Left lung (tissue), 14 donors: ENCODE measurements at places on chromosomes 6 and 20. TPM values are rescaled to one million over a fixed set of nuclear protein-coding genes. Genes with fewer than 3 reads are reported as not detected.
A peak's percentile ranks its signal among the peaks of the same experiment; 100 is the strongest.

The CTCFL gene
- total RNA-seq, result not detected

The SRMS gene
- not detected for total RNA-seq

The DEF6 gene
- 9.9 TPM for total RNA-seq

The OR2J3 gene
- not detected for total RNA-seq

The MOXD1 gene
- total RNA-seq, result 49.5 TPM

The RHAG gene
- total RNA-seq, result not detected

The BPIFB1 gene
- total RNA-seq, result 121 TPM

The SYCP2L gene
- 0.45 TPM for total RNA-seq

The TULP1 gene
- total RNA-seq, result not detected

The POU5F1 gene
- 1.9 TPM for total RNA-seq

The SNPH gene
- total RNA-seq, result 4.8 TPM

DNA sequence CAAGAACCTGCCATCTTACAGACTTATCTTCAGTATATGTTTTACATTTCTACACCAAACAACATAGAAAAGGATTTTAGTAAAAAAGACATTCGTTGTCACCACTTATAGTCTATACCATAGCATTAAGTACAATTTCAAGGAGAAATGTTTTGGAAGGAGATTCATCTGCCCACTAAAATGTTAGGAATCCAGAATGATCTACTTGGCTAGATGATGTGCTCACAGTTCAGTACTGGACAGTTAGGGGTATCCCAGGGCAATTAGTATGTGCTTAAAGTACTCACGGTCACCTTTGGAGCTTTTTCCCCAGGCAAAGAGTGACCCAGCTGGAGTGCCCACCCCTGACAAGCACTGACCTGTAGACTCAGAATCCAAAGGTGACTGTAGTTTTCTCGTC, 222.9 kb downstream of the SLC24A3 start:
- H3K27me3 ChIP-seq, result no peaks in the 10 kb centered on the region
- no peak overlapping the region for H3K4me3 ChIP-seq
- no peak for DNase-seq
- H3K36me3 ChIP-seq, result no peaks in the 10 kb centered on the region

- H3K27ac ChIP-seq, result no peak overlapping the region
- no peaks in the 10 kb centered on the region for H3K36me3 ChIP-seq
- no peaks in the 10 kb centered on the region for H3K4me1 ChIP-seq
Observed at GRCh38 chr6:40077315-40077714, 143.1 kb upstream of the MOCS1 start.

GRCh38 chr6:158219228-158219627, 51.1 kb downstream of the GTF2H5 start:
- no peak overlapping the region for H3K4me3 ChIP-seq
- H3K27me3 ChIP-seq, result no peaks in the 10 kb centered on the region
- H3K27ac ChIP-seq, result peak overlapping the region; percentile 40
- H3K4me1 ChIP-seq, result no peaks in the 10 kb centered on the region
- no peaks in the 10 kb centered on the region for H3K36me3 ChIP-seq

DNA sequence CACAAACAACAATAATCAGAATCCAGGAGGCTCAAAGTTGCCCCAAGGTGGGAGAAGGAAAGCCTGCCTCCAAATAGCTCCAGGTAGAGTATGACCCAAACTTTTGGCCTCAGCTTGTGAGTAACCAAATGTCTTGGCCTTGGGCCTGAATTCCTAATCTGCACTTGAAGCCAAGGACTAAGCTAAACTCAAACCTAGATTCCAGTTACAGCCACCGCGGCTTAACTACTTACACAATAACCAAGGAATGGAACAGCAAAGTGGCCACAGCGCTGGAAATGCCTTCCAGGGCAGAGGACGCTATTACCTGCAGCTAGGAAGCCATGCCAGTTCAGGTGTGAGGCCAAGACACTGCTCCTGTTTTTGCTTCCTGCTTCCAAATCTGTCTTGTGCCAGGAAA, 4.6 kb downstream of the NINL start:
- peaks cover 38% of the 10 kb centered on the region for H3K27me3 ChIP-seq
- peak; percentile 45 for DNase-seq
- no peak overlapping the region for H3K27ac ChIP-seq

DNA sequence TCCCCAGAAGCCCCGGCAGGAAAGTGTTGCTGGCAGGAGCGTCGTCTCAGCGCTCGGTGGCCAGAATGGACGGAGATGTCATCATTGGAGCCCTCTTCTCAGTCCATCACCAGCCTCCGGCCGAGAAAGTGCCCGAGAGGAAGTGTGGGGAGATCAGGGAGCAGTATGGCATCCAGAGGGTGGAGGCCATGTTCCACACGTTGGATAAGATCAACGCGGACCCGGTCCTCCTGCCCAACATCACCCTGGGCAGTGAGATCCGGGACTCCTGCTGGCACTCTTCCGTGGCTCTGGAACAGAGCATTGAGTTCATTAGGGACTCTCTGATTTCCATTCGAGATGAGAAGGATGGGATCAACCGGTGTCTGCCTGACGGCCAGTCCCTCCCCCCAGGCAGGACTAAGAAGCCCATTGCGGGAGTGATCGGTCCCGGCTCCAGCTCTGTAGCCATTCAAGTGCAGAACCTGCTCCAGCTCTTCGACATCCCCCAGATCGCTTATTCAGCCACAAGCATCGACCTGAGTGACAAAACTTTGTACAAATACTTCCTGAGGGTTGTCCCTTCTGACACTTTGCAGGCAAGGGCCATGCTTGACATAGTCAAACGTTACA, 817 bp downstream of the GRM1 start:
- H3K27ac ChIP-seq, result no peak overlapping the region
- H3K4me1 ChIP-seq, result no peaks in the 10 kb centered on the region
- H3K4me3 ChIP-seq, result no peak overlapping the region
- H3K36me3 ChIP-seq, result no peaks in the 10 kb centered on the region
- peak; percentile 41 for DNase-seq

GRCh38 chr6:158068893-158069799, 87.5 kb downstream of the SYNJ2 start:
- peak; percentile 57 for DNase-seq
- peak overlapping the region; percentile 63 for H3K27ac ChIP-seq
- H3K4me1 ChIP-seq, result peaks cover 27% of the 10 kb centered on the region
- no peak overlapping the region for H3K4me3 ChIP-seq
- peaks cover 39% of the 10 kb centered on the region for H3K36me3 ChIP-seq

DNA sequence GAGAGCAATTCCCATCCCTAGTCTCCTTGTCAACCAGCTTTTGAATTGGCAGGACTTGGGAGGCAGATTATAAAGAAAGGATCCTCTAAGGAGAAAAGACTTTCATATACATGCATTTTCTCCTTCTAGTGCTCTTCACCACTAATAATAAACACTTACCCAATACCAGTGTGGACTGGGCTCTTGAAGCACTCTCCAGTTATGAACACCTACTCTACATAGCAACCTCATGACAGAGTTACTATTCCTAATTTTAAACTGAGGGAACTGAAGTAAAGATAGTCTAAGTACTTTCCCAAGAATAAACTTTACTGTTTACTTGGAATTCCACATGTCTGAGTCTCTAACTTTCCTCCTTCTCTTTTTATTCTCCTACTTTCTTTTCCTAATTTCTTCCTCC, 4.8 kb downstream of the COL9A1 start:
- peak; percentile 55 for DNase-seq
- H3K4me1 ChIP-seq, result no peaks in the 10 kb centered on the region
- H3K4me3 ChIP-seq, result no peak overlapping the region
- no peak overlapping the region for H3K27ac ChIP-seq

DNA sequence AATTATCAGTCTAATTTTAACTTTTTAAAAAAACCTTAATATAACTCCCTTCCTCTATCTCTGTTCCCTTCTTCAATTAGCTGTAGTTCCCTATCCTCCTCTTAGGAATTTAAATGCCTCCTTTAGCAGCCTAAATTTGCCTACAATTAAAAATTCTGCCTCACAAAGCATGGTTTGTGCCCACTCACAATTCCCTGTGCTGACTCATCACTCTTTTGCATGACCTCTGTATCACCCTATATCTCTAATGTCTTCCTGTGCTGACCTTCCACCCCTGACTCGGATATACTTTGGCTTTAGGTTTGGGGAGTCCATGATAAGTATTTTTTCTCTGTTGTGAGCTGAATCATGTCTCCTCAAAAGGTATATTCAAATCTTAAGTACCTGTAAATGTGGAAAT, 253.6 kb downstream of the RNF144B start:
- H3K36me3 ChIP-seq, result no peaks in the 10 kb centered on the region
- H3K27me3 ChIP-seq, result no peaks in the 10 kb centered on the region
- no peaks in the 10 kb centered on the region for H3K4me1 ChIP-seq
- no peak overlapping the region for H3K4me3 ChIP-seq
- no peak overlapping the region for H3K27ac ChIP-seq

GRCh38 chr6:25669413-25669812, 17.4 kb downstream of the SCGN start:
- no peak overlapping the region for H3K4me3 ChIP-seq
- H3K36me3 ChIP-seq, result no peaks in the 10 kb centered on the region
- no peaks in the 10 kb centered on the region for H3K27me3 ChIP-seq
- no peak overlapping the region for H3K27ac ChIP-seq
- H3K4me1 ChIP-seq, result no peaks in the 10 kb centered on the region

DNA sequence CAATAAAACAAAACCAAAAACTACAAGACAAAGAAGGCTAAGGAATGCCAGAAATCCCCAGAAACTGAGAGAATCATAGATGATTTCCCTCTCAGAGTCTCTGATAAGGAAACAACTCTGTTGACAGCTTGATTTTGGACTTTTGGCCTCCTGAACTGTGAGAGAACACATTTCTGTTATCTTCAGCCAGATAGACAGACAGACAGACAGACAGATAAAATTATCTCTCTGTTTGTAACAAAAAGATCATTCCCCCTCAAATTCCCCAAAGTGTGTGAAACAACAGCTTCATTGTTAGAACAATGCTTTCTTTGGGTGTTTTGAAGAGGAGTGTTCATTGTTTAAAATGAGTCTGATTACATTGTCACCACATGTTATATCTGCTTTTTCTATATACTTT, 148.2 kb downstream of the BCKDHB start:
- DNase-seq, result no peak
- no peaks in the 10 kb centered on the region for H3K36me3 ChIP-seq
- H3K4me1 ChIP-seq, result no peaks in the 10 kb centered on the region
- no peak overlapping the region for H3K27ac ChIP-seq

DNA sequence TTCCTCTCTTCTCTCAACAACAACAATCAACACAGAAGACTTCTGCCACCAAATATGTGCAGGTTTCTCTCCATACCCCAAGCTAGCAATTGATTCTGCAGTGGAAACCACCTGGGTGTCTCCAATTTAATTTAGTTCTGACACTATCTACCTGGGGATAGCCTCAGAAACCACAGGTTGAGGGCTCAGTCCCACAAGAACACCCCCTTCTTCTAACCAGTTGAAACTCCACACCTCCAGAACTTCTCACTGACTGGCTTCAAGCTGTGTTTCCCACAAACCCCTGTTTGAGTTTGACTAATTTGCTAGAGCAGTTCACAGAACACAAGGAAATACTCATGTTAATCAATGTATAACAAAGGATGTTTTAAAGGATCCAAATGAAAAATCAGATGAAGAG, 52.5 kb upstream of the SPTLC3 start:
- no peak for DNase-seq
- H3K27ac ChIP-seq, result no peak overlapping the region
- no peak overlapping the region for H3K4me3 ChIP-seq
- H3K27me3 ChIP-seq, result no peaks in the 10 kb centered on the region
- H3K4me1 ChIP-seq, result no peaks in the 10 kb centered on the region

- H3K27me3 ChIP-seq, result no peaks in the 10 kb centered on the region
- no peak overlapping the region for H3K27ac ChIP-seq
- H3K36me3 ChIP-seq, result no peaks in the 10 kb centered on the region
- no peak overlapping the region for H3K4me3 ChIP-seq
Observed at GRCh38 chr6:168361766-168362165, 42.2 kb upstream of the DACT2 start.

DNA sequence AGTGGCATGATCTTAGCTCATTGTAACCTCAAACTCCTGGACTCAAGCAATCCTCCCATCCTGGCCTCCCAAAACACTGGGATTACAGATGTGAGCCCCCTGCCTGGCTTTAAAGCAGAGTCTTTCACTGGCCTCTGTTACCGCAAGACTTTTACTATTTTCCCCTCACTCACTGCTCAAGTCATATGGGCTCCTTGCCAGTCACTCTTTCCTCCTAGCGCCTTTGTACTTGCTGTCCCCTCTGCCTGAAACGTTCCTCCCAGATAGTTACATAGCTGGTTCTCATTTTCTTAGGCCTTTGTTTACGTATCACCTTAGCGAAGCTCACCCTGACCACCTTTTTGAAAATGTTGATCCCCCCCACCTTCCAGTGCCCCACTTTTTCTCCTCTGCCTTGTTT, 29.3 kb downstream of the RPRD1B start:
- no peak overlapping the region for H3K27ac ChIP-seq
- H3K4me1 ChIP-seq, result no peaks in the 10 kb centered on the region

GRCh38 chr20:37484331-37484730, 36.7 kb upstream of the NNAT start:
- H3K4me3 ChIP-seq, result no peak overlapping the region
- H3K36me3 ChIP-seq, result no peaks in the 10 kb centered on the region
- H3K4me1 ChIP-seq, result no peaks in the 10 kb centered on the region
- no peaks in the 10 kb centered on the region for H3K27me3 ChIP-seq

DNA sequence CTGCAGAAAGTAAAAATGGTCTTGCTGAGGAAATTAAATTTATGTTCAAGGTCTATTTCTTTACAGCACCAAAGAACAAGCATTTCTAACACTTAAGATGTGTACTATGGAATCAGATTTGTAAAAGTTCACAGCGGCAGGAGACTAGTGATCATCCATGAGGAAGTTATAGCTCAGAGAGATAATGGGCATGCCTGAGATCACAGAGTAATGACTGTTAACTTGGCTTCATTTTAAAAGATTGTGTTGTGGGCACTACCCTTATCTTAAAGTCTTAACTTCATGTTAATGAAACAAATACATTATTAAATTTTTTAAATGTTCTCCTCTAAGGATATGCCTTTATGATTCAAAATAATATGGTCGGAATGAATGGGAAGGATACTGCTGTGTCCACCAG, 168.6 kb downstream of the GMPR start:
- H3K27ac ChIP-seq, result peak overlapping the region; percentile 69
- DNase-seq, result no peak
- H3K27me3 ChIP-seq, result no peaks in the 10 kb centered on the region
- no peaks in the 10 kb centered on the region for H3K36me3 ChIP-seq

GRCh38 chr20:60632391-60633262, 619.4 kb upstream of the CDH4 start:
- DNase-seq, result no peak
- no peaks in the 10 kb centered on the region for H3K4me1 ChIP-seq
- no peaks in the 10 kb centered on the region for H3K27me3 ChIP-seq

GRCh38 chr20:43681468-43681942, 14.6 kb downstream of the MYBL2 start:
- H3K4me3 ChIP-seq, result no peak overlapping the region
- no peak for DNase-seq
- H3K36me3 ChIP-seq, result no peaks in the 10 kb centered on the region
- no peaks in the 10 kb centered on the region for H3K27me3 ChIP-seq
- no peak overlapping the region for H3K27ac ChIP-seq

DNA sequence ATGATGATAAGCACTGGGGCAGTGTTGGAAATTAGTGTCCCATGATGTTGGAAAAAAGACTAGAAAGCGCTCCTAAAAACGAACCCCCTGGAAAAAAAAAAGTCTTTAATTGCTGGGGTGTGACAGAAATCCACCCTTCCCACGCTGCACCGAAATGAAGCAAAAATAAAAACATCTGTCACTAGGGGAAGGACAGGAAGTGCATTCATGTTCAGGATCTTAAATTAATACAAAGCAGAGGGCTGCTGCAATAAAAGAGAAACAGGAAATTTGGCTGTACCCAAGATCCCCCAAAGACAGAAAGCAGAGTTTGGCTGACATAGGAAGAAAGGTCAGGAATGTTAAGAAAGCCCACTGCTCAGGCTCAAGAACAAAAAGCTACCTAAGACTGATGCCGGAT, 333.9 kb downstream of the TBC1D32 start:
- no peaks in the 10 kb centered on the region for H3K27me3 ChIP-seq
- no peak overlapping the region for H3K4me3 ChIP-seq
- no peak overlapping the region for H3K27ac ChIP-seq
- DNase-seq, result no peak
- H3K36me3 ChIP-seq, result no peaks in the 10 kb centered on the region
